LHCN-M2 (cell line): ENCODE measurements at places on chromosomes 16 and 17.

GRCh38 chr16:69382421-69382820 is 3.4 kb downstream of the TERF2 start:
- DNase-seq = no peak

- DNase-seq = peak; percentile 69
Measured at GRCh38 chr16:75420987-75421819, 12.1 kb downstream of the CFDP1 start.

- no peak for DNase-seq
Measured at GRCh38 chr17:55806745-55807495, 56.1 kb downstream of the PCTP start.

DNA sequence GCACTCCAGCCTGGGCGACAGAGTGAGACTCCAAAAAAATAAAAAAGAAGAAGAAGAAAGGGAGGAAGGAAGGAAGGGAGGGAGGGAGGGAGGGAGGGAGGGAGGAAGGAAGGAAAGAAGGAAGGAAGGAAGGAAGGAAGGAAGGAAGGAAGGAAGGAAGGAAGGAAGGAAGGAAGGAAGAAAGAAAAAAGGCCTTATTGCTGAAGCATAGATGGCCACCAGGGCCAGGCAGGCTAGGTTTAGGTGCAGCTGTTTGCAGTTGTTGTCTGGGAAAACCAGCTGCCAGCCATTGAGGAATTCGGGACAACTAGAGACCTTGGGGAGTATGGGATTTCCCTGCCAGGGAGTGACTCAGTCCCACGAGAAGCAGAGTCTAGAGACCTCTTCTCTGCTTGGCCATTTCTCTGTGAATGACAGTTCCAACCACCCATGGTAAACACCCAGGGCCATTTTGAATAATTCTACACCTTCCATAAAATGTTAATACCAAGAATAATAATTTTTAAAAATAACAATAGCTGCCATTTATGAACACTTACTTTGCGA is 31.0 kb downstream of the SCNN1B start:
- DNase-seq = peak; percentile 63

DNA sequence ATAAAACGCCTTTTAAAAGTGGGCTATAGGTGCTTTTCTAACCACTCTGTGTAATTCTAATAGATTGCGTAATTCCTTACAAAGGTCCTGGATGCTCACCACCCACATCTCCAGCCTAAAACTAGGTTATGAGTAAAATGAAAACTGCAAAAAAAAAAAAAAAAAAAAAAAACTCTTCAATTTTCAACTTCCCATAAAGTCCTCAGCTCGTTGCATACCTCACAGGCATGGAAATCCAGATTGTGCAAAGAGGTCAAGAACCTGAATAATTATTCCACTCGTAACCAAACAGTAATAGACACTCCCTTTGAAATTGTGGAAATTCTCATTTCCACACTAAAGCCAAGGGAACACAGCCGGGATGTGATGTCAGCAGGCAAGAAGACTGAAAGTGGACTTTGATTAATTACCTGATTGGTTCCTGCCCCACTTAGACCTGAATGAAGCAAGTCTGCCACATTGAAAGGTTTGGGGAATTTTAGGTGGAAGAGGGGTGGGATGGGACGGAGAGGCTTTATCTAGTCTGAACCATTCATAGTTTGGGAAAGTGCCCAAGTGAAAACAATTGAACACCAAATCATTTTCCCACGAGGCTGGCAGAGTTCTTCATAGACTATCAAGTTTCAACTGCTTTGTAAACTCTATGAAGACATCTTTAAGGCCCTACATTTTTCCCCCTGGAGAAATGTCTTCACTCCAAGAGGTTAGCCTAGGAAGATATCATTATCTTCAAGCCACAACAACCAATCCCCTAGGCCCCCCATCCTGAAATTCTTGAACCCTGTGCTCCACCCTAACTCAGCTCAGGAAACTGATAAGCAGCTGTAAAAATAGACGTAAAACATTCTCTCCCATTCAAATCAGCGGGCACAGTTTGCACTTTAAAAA is 49.1 kb upstream of the TANC2 start:
- DNase-seq = peak; percentile 51

- DNase-seq = no peak
Measured at GRCh38 chr16:56269281-56269680, 78.0 kb downstream of the GNAO1 start.
